AG10803 (cell line): ENCODE measurements at places on chromosomes 11 and 22.

DNA sequence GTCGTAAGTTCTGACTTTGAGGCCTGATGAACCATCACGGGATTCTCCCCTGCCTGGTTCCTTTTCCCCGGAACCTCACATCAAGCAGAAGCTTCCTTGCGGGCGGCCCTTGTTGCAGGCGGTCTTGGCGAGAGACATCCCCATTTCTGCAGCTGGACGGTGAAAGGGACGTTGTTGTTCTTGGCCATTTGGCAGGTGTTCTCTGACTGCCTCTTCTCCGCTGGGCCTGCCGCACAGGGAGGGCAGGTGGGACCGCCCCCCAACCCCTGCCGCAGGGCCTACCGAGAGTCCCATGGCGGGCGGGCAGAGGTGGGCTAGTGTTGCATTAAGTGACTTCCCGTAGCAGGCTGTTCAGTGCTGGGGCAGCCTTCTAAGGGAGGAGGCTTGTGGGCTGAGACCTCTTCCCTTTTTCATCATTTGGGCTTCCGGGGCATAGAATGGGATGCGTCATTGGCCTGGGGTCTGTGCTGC is 26.9 kb upstream of the GRAMD4 start:
- DNase-seq, result no peak

- peak; percentile 98 for DNase-seq
Observed at GRCh38 chr11:74672956-74673692, 58.1 kb downstream of the CHRDL2 start.

- DNase-seq, result peak; percentile 9
Observed at GRCh38 chr22:33477120-33478111, 419.2 kb upstream of the SYN3 start.

DNA sequence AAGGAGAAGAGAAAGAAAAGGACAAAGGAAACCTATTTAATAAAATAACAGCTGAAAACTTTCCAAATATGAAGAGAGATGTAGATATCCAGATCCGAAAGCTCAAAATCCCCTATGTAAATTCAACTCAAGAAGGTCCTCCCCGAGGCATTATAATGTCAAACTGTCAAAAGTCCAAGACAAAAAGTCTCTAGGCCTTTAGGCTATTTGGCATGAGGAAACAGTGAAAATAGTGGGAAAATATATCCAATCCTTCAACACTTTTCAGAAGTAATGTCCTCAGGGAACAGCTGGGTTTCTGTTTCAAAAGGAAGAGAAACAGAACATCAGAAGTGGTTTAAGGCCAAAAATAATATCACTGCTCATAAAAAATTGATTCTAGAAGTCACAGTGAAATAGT is 1.9 kb upstream of the OR52E4 start:
- no peak for DNase-seq

DNA sequence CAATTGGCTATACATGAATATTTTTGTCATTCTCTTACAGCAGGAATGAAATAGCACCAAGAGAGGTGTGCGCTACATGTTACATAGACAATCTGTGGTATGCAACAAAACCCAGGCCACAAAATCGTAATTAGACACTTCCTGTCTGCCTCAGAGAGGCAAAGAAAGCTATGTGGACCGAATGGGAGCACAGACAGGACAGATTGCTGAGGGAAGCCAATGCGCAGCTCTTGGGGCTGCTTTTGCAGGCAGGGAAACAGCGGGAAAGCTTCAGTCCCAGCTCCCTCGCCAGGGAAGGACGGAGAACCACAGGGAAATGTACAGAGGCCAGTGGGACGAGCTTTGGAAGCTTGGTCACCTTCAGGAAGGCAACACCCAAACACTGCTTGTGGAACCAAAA is 40.9 kb downstream of the SERPINH1 start:
- peak; percentile 29 for DNase-seq

- no peak for DNase-seq
Observed at GRCh38 chr22:43812890-43813289, 785 bp upstream of the EFCAB6 start.

DNA sequence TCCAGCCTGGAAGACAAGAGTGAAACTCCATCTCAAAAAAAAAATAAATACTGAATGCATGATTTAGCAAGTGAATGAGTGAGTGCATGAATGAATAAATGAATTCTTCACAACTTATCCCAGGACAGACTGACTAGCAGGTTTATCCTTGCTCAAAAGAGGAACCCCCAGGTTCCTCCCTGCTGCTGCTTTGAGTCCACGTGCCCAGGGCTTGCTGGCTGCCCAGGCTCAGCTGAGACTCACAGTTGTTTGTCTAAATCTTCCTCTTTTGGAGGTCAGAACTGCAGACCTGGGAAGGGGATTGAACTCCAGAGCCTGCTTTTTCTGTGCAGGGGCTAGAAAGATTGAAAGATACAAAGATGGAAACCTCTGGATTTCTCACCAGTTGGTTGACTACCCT is 117.4 kb upstream of the TMEM45B start:
- no peak for DNase-seq

DNA sequence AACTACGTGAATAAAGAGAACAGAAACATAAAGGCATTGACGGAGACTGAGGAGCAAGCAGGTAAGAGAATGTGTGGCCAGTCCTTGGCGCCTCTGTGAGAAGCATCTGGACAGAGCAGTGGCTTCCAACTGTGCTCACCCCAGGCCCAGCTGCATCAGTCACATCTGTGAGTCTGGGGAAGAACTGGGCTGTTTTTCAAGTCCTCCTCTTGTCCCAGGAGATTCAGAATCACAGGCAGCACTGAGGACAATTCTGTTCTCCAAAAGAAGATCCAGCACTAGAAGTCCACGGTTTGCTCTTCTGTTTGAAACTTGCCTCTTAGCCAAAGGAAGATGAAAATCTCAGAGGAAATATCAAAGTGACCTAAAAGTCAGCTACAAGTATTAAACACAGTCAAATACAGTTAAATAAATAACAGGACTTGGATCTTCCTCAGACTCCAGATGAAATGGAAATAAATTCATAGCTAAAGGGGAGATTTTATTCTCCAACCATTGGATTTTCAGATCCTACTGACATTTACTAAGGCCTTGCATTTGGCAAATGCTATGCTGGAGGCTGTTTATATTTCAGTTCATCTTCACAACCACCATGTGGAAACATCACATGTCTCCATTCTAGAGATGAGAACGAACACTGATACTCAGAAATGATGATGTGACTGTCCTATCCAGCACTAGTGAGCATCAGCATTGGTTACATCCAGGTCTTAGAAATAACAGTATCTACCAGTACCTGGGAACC is 14.1 kb downstream of the FAM181B start:
- DNase-seq, result no peak

DNA sequence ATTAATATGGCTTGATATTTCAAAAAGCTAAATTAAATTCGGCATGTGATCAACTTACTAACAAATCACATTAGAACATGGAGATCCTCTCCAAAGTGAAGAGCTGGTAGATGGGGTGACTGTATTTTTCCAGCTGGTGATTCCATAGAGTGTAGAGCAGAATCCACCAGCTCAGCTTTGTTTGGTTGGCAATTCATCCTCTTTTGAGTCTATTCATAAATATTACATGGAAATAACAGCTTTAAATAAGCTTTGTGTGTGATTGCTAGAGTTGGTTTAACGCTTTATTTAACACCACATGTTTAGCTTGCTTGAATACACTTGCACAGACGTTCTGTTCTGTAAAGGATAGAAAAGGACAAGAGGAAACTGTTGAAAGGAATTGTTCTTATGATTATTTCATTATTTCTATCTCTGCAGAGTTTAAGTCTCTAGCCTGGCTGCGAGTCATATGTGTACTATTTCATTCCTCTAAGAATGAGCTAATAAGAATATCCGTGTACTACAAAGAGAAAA is 738.3 kb upstream of the KIRREL3 start:
- no peak for DNase-seq

DNA sequence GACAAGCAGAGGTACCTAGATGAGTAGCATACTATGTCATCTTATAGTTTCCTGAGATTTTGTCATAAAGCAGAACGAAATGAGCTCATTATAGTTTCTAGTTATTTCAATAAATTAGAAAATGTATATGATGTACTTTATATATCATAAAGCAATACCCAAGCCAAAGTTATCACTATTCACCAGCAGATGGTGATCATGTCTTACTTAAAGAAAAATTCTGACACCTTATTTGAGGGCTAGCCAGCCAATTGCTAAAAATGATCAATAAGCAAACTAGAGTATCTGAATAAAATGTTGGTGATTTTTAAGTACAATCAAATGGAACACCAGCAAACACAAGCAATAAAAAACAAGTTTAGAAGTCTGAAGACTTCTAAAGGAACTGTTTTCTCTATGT is 44.1 kb downstream of the RSF1 start:
- DNase-seq, result no peak

DNA sequence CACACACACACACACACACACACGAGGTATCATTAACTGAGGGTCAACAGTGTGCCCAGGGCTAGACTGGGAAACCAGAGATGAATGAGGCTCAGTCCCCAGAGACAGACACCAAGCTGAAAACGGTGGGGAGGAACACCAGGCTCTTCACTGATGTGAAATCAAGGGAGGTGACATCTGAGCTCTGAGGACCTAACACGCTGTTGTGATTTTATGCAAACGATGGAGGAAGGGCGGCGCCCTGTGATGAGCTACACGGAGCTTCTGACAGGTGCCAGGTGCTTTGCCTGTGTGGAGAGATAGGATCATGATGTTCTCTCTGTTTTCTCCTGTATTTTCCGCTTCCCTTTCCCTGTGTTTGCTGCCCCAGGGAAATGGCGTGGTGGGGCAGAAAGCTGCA is 6.5 kb upstream of the CYB5R3 start:
- no peak for DNase-seq

DNA sequence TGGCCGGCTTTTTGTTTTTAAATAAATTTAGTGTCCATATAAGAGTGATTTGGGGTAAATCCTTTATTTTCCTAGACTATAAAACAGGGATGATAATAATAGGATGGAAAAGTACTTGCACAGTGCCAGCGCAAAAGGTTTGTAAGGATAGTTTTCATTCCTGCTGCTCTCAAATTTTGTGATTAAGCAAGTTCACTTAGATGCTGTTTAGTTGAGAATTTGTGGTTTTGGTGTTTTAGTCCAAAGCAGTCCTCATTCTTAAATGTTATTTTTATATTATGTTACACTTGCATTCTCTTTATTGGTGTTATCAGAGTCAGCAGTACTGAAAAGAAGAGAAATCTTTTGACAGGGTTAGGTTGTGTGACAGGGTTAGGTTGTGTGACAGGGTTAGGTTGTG is 47.9 kb downstream of the PPP6R3 start:
- DNase-seq, result peak; percentile 53

DNA sequence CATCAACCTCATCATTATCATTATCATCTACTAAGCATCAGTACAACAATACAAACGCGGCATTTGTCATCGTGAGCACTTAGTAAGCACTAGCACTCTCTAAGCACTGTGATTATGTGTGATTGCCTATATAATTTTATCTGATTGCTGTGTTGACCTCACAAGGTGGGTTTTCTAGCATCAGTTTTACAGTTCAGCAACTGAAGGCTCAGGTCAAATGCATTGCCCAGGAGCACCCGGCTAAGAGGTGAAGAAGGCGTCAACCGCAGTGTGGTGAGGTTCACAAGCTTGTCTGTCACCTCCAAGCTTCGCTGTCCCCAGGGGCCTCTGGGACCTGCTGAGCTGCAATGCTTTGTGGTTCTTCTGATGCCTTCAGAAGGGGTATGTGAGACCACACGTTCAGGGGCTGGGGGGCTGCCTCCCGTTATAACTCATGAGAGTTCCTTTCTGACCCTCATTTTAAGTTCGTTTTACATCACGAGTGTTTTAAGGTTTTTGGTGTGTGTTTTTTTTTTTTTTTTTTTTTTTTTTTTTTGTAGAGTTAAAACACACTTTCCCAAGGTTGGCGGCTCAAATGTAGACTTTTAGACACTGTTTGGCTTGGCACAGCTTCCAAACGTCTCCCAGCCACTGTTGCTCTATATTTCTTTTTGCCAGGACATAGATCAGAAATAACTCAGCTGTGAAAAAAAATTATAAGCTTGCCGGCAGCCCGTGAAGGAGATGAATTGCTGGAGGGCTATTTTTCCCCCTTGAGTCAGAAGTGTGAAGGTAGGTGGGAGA is 33.8 kb upstream of the SCUBE1 start:
- DNase-seq, result no peak

DNA sequence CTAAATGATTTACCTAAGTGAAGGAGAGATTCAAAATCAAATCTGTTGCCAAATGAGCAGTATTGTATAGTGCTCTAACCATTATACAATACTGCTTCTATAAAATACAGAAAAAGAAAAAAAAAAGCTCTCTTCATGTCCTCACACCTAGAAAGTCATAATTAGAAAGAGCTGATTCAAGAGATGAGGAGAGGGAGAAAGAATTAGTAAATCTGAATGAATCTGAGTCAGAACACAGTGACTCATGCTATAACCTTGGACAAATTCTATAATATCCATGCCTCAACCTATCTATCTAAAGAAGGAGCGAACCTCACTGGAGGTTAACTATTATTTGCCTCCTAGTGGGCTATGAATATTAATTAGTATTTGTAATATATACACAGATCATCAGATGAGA is 29.4 kb downstream of the AMBRA1 start:
- DNase-seq, result peak; percentile 41

DNA sequence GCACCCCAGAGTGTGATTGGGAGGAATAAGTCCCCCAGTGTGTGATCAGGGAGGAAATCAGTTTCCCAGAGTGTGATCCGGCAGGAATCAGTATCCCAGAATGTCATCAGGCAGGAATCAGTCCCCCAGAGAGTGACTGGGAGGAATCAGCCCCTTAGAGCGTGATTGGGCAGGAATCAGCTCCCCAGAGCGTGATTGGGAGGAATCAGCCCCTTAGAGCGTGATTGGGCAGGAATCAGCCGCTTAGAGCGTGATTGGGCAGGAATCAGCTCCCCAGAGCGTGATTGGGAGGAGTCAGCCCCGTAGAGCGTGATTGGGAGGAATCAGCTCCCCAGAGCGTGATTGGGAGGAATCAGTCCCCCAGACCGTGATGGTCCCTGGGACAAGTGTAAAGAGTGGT is 81.1 kb upstream of the EIF3D start:
- DNase-seq, result no peak

GRCh38 chr22:23837496-23837859 is 1.3 kb downstream of the DERL3 start:
- DNase-seq, result no peak

GRCh38 chr11:110172468-110173065 is 79.4 kb downstream of the ZC3H12C start:
- no peak for DNase-seq
